ENCODE measurements at places on chromosomes 4 and X. TPM values are rescaled to one million over a fixed set of nuclear protein-coding genes. Genes with fewer than 3 reads are reported as not detected.

The MAGEB3 gene
- total RNA-seq, result not detected

The TAF7L gene
- 0.28 TPM for total RNA-seq

The TLL1 gene
- total RNA-seq, result not detected

The ZXDA gene
- total RNA-seq, result 3.4 TPM

The AMOT gene
- total RNA-seq, result 5.3 TPM

The BTK gene
- not detected for total RNA-seq

The TIGD4 gene
- not detected for total RNA-seq

The MAGEC3 gene
- total RNA-seq, result not detected

The FAM236C gene
- not detected for total RNA-seq

The CT45A1 gene
- not detected for total RNA-seq

The PSAPL1 gene
- total RNA-seq, result not detected

The CYBB gene
- not detected for total RNA-seq

The RAB33B gene
- 11.4 TPM for total RNA-seq

The HELT gene
- total RNA-seq, result not detected

The FAM200B gene
- total RNA-seq, result 16.7 TPM

The POU4F2 gene
- not detected for total RNA-seq

The EXOC1L gene
- total RNA-seq, result not detected

The CTAG1A gene
- total RNA-seq, result not detected

The FAM47E gene
- total RNA-seq, result not detected

The DMP1 gene
- not detected for total RNA-seq

The TMPRSS11B gene
- not detected for total RNA-seq

The FAM9C gene
- total RNA-seq, result not detected

The CPLX1 gene
- total RNA-seq, result not detected

The NSUN7 gene
- not detected for total RNA-seq
